ENCODE measurements at places on chromosomes 12 and 14.

GRCh38 chr14:52244997-52245396 is 22.5 kb upstream of the PTGDR start:
- DNase-seq: no peak

DNA sequence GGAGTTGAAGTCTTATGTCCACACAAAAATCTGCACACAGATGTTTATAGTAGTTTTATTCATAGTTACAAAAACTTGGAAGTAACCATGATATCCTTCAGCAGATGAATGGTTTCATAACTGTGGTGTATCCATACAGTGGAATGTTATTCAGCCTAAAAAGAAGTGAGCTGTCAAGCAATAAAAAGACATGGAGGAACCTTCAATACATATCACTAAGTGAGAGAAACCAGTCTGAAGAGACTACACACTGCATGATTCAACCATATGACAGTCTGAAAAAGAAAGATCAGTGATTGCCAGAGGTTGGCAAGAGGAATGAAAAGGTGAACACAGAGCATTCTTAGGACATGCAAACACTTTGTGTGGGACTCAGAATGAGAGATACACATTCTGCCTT is 18.6 kb upstream of the IFNG start:
- DNase-seq: no peak

- no peak for DNase-seq
These were observed 131.6 kb upstream of the GRIN2B start for GRCh38 chr12:14113031-14113430.

DNA sequence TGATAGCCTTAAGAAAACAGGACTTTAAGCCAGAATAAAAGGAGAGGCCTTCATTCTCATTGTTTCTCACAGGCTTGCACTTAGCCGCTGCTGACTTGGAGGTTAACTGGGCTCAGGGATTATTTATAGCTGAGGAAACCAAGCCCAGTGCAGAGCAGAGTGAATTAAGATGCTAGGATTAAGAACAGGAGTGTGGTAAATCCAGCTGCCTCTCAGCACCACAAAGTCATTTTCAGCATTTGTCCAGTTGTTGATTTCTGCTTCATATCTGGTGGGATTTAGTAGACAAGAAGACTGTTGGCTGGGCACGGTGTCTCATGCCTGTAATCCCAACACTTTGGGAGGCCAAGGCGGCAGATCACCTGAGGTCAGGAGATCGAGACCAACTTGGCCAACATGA is 14.3 kb upstream of the KRT73 start:
- no peak for DNase-seq

DNA sequence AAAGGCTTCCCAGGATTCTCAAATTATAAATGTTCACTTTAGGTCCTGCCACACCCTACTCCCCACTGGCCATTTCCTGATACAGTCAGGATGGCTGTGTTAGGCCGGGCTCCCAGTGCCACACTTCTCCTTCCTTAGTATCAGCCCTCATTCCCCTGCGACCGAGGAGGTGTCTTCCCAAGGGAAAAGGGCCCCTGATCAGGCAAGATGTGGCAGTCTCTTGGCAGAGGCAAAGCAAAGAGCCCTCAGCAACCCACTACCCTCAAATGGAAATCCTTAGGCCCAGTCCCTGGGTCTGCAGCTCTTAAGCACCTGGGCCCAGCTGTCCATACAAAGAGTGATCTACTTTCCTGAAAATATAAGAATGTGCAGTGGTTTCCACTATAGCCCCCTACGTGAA is 96.5 kb upstream of the VASH1 start:
- no peak for DNase-seq

DNA sequence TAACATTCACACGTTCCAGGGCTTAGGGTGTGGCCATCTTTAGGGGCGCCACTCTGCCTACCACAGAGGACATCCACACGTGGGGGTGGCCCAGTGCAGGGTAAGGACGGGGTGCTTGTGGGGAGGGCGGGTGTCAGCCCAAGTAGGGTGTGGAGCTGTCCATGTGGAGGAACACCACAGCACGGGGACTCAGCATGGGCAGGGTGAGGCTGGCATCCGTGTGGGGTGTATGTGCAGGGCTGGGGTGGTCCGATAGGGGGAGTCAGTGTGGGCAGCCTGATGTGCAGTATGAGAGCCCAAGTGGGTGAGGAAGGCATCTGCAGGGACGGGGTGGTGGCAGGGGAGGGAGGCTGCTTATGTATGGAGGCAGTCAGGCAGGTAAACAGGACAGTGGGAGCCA is 17.7 kb downstream of the PSMC1 start:
- DNase-seq: no peak

DNA sequence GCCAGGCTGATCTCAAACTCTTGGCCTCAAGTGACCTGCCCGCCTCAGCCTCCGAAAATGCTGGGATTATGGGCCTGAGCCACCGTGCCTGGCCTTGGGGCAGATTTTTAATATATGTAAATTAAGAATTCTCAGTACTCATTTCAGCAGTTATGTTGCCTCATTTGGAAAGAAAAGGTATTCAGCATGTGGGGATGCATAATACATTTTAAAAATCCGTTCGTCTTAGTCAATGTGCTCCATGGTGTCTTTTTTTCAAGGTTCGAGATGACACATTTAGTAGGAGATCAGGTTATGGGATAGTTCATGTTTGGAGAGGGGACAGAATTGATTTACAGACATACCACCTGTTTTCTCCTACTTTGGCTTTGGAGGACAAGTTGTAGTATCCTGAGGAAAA is 10.2 kb downstream of the SYNE2 start:
- DNase-seq: no peak

DNA sequence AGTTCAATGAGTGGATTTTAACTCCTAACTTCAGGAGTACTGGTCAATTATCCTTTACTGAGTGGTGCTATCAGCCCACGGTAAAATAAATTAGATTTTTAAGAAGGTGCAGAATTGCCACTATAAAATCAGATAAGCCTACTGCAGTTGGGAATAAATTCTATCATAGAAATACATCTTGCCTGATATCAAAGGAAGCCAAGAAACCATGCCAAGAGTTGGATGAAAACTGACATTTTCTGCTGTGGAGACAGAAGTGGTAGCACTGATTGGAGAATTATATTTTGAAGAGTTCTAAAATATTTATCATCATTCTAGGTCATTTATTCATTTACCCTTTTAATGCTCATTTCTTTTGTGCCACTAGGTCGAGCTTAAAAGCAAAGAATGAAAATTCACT is 465.1 kb downstream of the APAF1 start:
- DNase-seq: no peak

GRCh38 chr12:85461127-85461526 is 181.1 kb downstream of the ALX1 start:
- DNase-seq: no peak

DNA sequence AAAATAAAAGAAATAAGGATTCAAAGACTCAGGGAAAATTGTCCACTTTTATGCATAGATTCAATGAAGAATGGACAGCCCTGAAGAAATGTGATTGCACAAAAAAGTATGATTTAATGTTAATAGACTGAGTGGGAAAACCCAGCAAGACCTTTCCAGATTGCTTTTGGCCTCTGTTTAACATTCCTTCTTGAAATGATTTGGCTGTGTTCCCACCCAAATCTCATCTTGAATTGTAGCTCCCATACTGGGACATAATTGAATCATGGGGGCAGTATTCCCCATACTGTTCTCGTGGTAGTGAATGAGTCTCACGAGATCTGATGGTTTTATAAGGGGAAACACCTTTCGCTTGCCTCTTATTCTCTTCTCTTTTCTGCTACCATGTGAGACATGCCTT is 1316.9 kb upstream of the SEL1L start:
- DNase-seq: no peak

DNA sequence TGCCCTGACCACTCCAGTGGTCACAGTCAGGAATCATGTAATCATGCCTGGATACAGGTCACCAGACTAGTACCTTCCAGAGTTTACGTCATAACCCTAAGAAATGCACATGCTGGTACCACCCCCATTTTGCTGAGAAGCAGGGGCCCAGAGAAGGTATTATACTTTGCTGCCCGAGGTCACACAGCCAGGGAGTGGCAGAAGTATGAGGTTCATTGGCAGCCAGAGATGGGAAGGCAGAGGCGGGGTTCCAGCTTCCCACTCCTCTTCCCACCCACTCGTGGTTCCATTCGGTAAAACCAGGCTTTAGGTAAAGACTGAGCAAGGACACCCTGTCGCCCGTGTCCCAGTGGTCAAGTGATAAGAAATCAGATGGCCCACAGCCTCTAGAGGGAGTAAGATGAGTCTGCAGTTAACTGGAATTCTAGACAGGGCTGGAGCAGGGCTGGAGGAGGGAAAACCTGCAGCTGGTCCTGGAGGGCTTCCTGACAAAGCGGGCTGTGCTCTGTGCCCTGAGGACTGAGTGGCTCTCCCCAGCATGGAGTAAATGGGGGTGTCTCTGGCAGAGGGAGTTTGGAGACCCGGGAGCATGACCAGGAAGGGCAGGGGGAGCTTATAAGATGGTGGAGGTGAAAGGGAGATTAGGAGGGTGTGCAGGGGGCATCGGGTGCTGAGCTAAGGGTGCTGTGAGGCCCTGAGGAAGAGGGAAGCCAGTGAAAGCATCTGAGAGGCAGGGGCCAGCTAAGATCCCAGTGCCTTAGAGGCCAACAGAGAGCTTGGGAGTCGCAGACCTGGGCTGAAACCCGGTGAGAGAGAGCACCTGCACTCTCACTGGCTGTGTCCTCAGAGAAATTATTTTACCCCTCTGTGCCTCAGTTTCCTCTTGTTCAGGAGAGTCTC is 5.7 kb downstream of the FAM222A start:
- DNase-seq: no peak

DNA sequence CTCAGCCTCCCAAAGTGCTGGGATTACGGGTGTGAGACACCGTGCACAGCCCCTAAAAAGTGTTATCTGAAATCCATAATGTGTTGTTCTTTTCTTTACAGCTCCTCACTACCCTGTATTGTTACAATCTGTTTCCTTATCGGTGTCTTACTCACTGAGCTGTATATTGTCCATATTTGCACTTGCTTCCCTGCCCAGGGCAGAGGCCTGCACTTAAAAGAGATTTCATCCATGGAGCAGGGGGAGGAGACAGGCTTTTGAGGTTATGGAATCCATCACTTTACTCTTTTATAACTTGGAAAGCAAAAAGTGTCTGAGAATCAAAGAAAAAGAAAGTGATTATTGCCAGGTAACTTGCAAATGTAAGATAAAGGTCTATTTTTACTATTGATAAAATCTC is 251.0 kb downstream of the DIO2 start:
- no peak for DNase-seq

- DNase-seq: no peak
These were observed 37.0 kb upstream of the STXBP6 start for GRCh38 chr14:25086821-25087396.

DNA sequence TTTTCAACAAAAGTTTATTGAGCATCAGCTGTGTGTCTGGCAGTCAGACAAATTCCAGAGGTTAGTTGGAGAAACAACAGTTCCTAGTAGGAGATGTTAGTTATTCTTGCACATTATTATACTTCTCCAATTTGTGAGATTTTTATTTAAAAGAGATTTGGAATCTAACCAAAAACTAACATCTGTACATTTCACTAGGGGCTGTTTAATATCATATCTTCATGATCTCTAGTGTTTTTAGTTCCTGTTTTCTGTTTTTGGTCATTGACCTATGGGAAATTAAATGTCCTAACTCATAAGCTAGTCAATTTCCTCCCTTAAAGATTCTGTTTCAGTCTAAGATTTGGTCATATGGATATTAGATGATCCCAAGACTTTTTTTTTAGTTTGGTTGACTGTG is 34.1 kb upstream of the KLHDC2 start:
- DNase-seq: no peak

GRCh38 chr12:133165776-133166175 is 15.5 kb upstream of the ZNF268 start:
- no peak for DNase-seq

DNA sequence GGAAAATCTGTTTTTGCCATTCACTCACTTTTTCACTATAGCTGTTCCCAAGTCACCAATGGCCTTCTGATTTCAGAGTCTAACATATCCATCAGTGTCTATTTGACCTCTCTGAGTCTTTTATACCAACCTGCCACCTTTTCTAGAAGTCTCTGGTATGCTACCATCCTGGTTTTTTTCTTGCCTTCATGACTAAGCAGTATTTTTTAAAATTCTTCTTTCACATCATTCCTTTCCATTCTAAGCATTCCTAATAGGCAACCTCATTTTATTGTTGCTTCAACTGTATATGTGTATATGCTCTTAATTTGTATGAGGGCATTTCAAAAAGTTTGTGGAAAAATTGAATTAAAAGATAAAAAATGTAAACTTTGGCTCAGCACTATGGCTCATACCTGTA is 5.0 kb downstream of the IRAK4 start:
- DNase-seq: no peak

DNA sequence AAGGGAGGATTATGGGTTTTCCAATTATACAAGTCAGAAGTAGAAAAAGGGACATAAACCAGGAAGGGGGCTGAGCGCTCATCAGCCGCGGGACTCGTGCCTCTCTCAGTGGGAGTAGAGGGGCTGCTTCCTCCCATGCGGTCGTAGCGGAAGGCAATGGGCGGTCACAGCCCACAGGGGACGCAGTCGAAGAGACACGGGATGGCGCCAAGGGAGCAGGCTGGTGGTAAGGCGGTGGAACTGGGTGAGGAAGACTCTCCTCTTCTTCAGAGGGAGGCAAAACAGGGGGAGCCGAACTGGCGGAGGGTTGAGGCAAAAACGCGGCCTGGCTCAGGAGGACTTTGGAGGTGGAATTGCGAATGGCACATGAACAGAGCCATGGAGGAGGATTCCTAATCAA is 677.7 kb downstream of the TMEM121 start:
- no peak for DNase-seq

- no peak for DNase-seq
These were observed 154.2 kb upstream of the PRMT8 start for GRCh38 chr12:3336606-3337311.

DNA sequence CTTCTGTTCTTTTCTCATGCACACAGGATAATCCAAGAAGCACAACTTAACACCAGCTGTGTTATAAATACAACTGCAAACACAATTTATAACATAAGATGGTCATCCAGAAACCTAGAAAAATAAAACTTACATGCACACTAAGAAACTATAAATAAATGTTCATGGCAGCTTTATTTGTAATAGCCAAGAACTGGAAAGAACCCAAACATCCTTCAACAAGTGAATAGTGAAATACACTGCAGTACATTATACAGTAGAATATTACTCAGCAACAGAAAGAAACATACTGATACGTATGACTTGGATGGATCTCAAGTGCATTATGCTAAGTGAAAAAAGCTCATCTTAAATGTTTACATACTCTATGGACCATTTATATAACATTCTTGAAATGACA is 132.7 kb downstream of the SPTSSA start:
- no peak for DNase-seq

All from activated CD4-positive, alpha-beta T cell treated with anti-CD3 and anti-CD28 coated beads for 48 hours (primary cell).